ENCODE measurements at places on chromosomes 1 and 21. TPM values are rescaled to one million over a fixed set of nuclear protein-coding genes. Genes with fewer than 3 reads are reported as not detected.
A peak's percentile ranks its signal among the peaks of the same experiment; 100 is the strongest.

Gene DYNLT5
- total RNA-seq: not detected

Gene NEGR1
- total RNA-seq: not detected

Gene TAF13
- total RNA-seq: 21.6 TPM

Gene DMRTB1
- total RNA-seq: not detected

Gene RAP1A
- total RNA-seq: 89.8 TPM

Gene PLA2G2C
- total RNA-seq: not detected

Gene CORT
- not detected for total RNA-seq

Gene LCE6A
- not detected for total RNA-seq

GRCh38 chr1:186463926-186464325 is 3.0 kb upstream of the PDC start:
- H3K4me1 ChIP-seq: no peaks in the 10 kb centered on the region
- H3K36me3 ChIP-seq: no peaks in the 10 kb centered on the region
- H3K4me3 ChIP-seq: no peak overlapping the region
- no peaks in the 10 kb centered on the region for H3K27me3 ChIP-seq
- DNase-seq: no peak

DNA sequence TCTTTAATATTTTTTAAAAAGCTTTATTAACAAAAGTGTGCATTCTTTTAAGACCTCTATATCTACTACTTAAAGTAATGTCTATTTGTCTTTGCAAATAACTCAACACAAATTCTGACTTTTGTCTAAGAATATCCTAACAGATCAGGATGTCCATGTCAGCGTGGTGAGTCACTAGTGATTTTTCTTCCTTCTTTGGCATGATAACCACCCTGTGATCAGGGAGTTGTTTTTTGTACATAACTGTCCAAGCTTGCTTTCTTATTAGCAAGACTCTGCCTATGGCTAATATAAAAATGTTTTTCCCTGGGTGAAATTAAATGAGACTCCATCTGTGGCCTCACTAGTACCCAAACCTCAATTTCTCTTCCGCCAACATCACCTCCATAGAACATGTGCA is 688.9 kb upstream of the ADGRL2 start:
- no peak overlapping the region for H3K27ac ChIP-seq
- no peaks in the 10 kb centered on the region for H3K4me1 ChIP-seq
- no peaks in the 10 kb centered on the region for H3K27me3 ChIP-seq

- no peaks in the 10 kb centered on the region for H3K4me1 ChIP-seq
- H3K36me3 ChIP-seq: peaks cover 24% of the 10 kb centered on the region
- no peak for DNase-seq
- no peaks in the 10 kb centered on the region for H3K27me3 ChIP-seq
- H3K27ac ChIP-seq: no peak overlapping the region
Observed at GRCh38 chr1:155334962-155335361, 14.3 kb downstream of the RUSC1 start.

GRCh38 chr21:46207920-46208591 is 20.5 kb downstream of the LSS start:
- H3K27me3 ChIP-seq: no peaks in the 10 kb centered on the region
- no peaks in the 10 kb centered on the region for H3K4me1 ChIP-seq
- no peak overlapping the region for H3K4me3 ChIP-seq
- DNase-seq: no peak

GRCh38 chr1:236608930-236609726 is 4.8 kb upstream of the HEATR1 start:
- no peak overlapping the region for H3K4me3 ChIP-seq
- peaks cover 7% of the 10 kb centered on the region for H3K27me3 ChIP-seq
- H3K36me3 ChIP-seq: no peaks in the 10 kb centered on the region
- DNase-seq: no peak

- H3K4me3 ChIP-seq: no peak overlapping the region
- no peaks in the 10 kb centered on the region for H3K36me3 ChIP-seq
- no peaks in the 10 kb centered on the region for H3K27me3 ChIP-seq
- no peaks in the 10 kb centered on the region for H3K4me1 ChIP-seq
- H3K27ac ChIP-seq: no peak overlapping the region
Observed at GRCh38 chr1:33897092-33897725, 33.3 kb downstream of the HMGB4 start.

GRCh38 chr1:98119796-98120195 is 199.0 kb upstream of the DPYD start:
- H3K4me1 ChIP-seq: no peaks in the 10 kb centered on the region
- DNase-seq: no peak
- H3K27me3 ChIP-seq: no peaks in the 10 kb centered on the region
- no peak overlapping the region for H3K4me3 ChIP-seq

DNA sequence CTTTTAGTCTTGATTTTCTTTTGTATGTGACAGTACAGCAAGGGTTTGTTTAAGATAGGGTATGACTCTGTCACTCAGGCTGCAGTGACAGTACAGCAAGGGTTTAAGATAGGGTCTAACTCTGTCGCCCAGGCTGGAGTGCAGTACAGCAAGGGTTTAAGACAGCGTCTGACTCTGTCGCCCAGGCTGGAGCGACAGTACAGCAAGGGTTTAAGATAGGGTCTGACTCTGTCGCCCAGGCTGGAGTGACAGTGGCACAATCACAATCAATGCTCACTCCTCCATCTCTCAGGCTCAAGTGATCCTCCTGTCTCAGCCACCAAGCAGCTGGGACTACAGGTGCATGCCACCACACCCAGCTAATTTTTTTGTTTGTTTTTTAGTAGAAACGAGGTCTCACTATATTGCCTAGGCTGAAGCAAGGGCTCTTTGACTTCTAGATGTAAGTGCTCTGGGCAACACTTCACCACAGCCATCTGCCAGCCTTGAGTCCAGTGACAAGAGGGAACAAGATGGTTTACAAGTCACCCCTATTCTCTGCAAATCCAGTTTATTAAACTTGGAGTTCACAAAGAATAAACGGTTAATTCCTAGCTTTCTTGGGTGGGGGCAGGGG is 965 bp upstream of the SH2D5 start:
- no peak overlapping the region for H3K27ac ChIP-seq
- H3K36me3 ChIP-seq: no peaks in the 10 kb centered on the region
- H3K4me1 ChIP-seq: peaks cover 14% of the 10 kb centered on the region
- DNase-seq: no peak
- H3K27me3 ChIP-seq: peaks cover 8% of the 10 kb centered on the region

GRCh38 chr1:24117722-24118409 is 5.9 kb upstream of the MYOM3 start:
- no peaks in the 10 kb centered on the region for H3K4me1 ChIP-seq
- no peak overlapping the region for H3K4me3 ChIP-seq
- H3K27ac ChIP-seq: no peak overlapping the region
- no peak for DNase-seq
- no peaks in the 10 kb centered on the region for H3K27me3 ChIP-seq
- H3K36me3 ChIP-seq: no peaks in the 10 kb centered on the region

- H3K36me3 ChIP-seq: no peaks in the 10 kb centered on the region
- no peak overlapping the region for H3K27ac ChIP-seq
- peaks cover 6% of the 10 kb centered on the region for H3K4me1 ChIP-seq
- no peaks in the 10 kb centered on the region for H3K27me3 ChIP-seq
- H3K4me3 ChIP-seq: no peak overlapping the region
Observed at GRCh38 chr1:168506204-168506819, 37.5 kb downstream of the XCL2 start.

GRCh38 chr1:46755121-46755520 is 36.2 kb upstream of the EFCAB14 start:
- no peaks in the 10 kb centered on the region for H3K36me3 ChIP-seq
- H3K27ac ChIP-seq: no peak overlapping the region
- H3K27me3 ChIP-seq: no peaks in the 10 kb centered on the region

DNA sequence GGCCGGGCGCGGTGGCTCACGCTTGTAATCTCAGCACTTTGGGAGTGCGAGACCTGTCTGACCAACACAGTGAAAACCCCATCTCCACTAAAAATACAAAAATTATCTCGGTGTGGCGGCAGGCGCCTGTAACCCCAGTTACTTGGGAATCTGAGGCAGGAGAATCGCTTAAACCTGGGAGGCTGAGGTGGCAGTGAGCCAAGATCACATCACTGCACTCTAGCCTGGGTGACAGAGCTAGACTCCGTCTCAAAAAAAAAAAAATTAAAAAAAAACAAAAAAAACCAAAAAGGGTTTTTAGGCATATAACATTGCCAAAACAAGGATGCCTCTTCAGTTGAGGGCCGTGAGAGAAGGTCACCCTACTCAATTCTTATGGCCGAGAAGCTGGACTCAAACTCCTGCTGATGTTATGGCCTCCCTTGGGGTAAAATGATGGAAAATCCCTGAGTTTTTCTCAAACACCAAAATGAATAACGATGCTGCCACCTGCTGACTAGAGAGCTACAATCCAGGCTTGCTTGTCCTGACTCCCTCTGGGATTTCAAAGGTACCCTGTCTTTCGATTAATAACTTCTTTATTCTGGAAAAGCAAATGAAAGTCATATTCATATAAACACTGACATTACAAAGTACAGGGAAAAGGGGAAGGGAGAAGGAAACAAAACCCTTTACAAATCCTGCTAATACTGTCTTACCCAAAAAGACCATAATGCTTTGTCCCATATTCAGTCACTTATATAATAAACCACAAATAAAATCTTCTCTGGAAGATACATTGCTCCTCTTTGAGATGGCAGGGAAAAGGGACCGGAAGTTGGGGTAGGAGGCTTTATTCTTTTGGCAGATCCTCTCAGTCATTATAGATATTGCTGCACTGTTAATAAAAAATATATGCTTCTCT is 10.7 kb downstream of the RAB42 start:
- H3K27me3 ChIP-seq: no peaks in the 10 kb centered on the region
- no peaks in the 10 kb centered on the region for H3K4me1 ChIP-seq
- H3K4me3 ChIP-seq: no peak overlapping the region
- H3K36me3 ChIP-seq: peaks cover 16% of the 10 kb centered on the region
- no peak overlapping the region for H3K27ac ChIP-seq

GRCh38 chr1:222583079-222583478 is 6.7 kb downstream of the TAF1A start:
- no peak overlapping the region for H3K27ac ChIP-seq
- peaks cover under 1% of the 10 kb centered on the region for H3K4me1 ChIP-seq
- H3K4me3 ChIP-seq: no peak overlapping the region
- no peaks in the 10 kb centered on the region for H3K27me3 ChIP-seq
- peaks cover 21% of the 10 kb centered on the region for H3K36me3 ChIP-seq

- DNase-seq: no peak
- no peak overlapping the region for H3K27ac ChIP-seq
- H3K4me1 ChIP-seq: no peaks in the 10 kb centered on the region
- no peak overlapping the region for H3K4me3 ChIP-seq
- no peaks in the 10 kb centered on the region for H3K27me3 ChIP-seq
- H3K36me3 ChIP-seq: no peaks in the 10 kb centered on the region
Observed at GRCh38 chr1:24558902-24559791, 3.3 kb downstream of the NCMAP start.

GRCh38 chr21:37435120-37435519 is 68.5 kb downstream of the DYRK1A start:
- H3K4me3 ChIP-seq: no peak overlapping the region
- no peaks in the 10 kb centered on the region for H3K36me3 ChIP-seq
- DNase-seq: peak; percentile 85
- H3K4me1 ChIP-seq: peaks cover 49% of the 10 kb centered on the region
- peak overlapping the region; percentile 4 for H3K27ac ChIP-seq

GRCh38 chr1:236489710-236490377 is 33.9 kb upstream of the LGALS8 start:
- no peak overlapping the region for H3K4me3 ChIP-seq
- peak; percentile 23 for DNase-seq
- H3K27me3 ChIP-seq: no peaks in the 10 kb centered on the region
- H3K4me1 ChIP-seq: no peaks in the 10 kb centered on the region

GRCh38 chr1:155169541-155169940 is 3.6 kb downstream of the KRTCAP2 start:
- H3K4me1 ChIP-seq: peaks cover 16% of the 10 kb centered on the region
- no peaks in the 10 kb centered on the region for H3K36me3 ChIP-seq
- H3K27ac ChIP-seq: no peak overlapping the region
- no peaks in the 10 kb centered on the region for H3K27me3 ChIP-seq

GRCh38 chr1:212635141-212635631 is 26.6 kb downstream of the ATF3 start:
- H3K27me3 ChIP-seq: no peaks in the 10 kb centered on the region
- H3K27ac ChIP-seq: no peak overlapping the region
- H3K4me1 ChIP-seq: peaks cover 10% of the 10 kb centered on the region
- no peaks in the 10 kb centered on the region for H3K36me3 ChIP-seq

DNA sequence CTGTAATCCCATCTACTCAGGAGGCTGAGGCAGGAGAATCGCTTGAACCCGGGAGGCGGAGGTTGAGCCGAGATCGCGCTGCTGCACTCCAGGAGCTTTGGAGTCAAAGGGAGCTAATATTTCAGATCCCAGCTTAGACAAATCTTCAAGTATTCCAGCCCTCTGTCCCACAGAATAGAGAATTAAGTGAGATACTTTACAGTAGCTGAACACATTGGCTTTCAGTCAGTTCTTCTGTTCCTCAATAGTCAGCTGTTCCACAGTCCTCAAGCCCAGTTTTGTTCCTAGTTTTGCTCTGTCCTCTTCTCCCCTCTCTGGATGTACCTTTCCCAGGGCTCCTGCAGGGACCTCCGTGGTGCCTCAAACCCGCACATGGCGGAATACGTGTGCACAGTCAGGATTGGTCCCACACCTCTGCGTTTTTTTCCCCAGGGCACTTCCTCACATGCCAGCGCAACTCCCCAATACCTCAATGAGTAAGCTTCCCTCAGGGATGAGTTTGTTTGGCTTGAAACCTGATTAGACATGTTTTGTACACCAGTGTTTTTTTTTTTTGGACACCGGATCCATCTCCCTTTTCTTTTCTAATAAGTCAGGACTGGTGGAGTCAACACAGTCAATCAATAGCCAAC is 1.2 kb downstream of the MFN2 start:
- H3K36me3 ChIP-seq: no peaks in the 10 kb centered on the region
- no peak overlapping the region for H3K27ac ChIP-seq
- H3K4me3 ChIP-seq: no peak overlapping the region
- DNase-seq: no peak

DNA sequence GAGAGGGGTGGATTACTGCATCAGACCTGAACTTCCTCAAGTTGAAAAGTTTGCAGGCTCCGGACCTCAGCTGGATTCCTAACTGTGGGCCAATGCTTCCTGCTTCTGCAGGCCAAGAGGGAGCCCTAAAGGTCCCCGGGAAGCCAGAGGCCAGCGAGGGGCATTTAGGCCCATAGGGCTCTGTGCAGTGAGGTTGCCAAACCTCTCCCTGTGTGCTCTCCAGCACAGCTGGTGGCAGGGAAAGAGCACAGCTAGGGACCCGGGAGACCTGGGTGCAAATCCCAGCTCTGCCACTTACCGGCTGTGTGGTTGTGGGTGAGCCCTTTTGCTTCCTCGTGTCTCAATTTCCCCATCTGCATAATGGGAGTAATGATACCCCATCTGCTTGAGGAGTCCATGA is 100.5 kb downstream of the PAX7 start:
- DNase-seq: no peak
- no peak overlapping the region for H3K4me3 ChIP-seq
- no peaks in the 10 kb centered on the region for H3K36me3 ChIP-seq
- H3K27me3 ChIP-seq: no peaks in the 10 kb centered on the region
- no peaks in the 10 kb centered on the region for H3K4me1 ChIP-seq
- no peak overlapping the region for H3K27ac ChIP-seq

Measured in naive thymus-derived CD4-positive, alpha-beta T cell (primary cell).